ENCODE measurements at places on chromosomes 7 and 10. TPM values are rescaled to one million over a fixed set of nuclear protein-coding genes. Genes with fewer than 3 reads are reported as not detected.
A peak's percentile ranks its signal among the peaks of the same experiment; 100 is the strongest.

GRCh38 chr10:97683556-97684367, 3.3 kb downstream of the AVPI1 start:
- DNase-seq: no peak

GRCh38 chr10:7090529-7090928, 320.3 kb downstream of the SFMBT2 start:
- no peak for DNase-seq

GRCh38 chr7:143227806-143228205, 6.0 kb downstream of the TAS2R40 start:
- no peak for DNase-seq

Gene PPIF
- 181 TPM for total RNA-seq

Gene SUGCT
- 2.9 TPM for total RNA-seq

DNA sequence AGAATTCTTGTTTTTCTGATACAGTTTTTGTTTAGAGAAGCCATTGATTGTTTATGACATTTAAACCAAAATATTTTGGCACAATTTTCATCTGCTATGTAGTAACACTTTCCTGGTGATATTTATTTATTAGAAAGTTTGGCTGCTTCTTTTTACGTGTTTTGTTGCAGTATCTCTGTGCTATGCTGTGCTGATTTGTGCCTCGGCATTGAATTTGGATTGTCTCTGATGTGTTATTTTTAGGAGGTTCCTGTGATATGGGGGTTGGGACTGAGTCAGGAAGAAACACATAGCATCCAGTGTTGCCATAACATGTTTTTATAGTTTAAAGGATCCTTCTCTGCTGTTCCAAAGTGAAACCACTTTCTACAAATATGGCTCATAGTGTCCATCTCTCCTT, 1197.7 kb upstream of the LRRN3 start:
- DNase-seq: no peak

Gene ATOH7
- not detected for total RNA-seq

- DNase-seq: no peak
Observed at GRCh38 chr10:97685395-97685958, 1.6 kb downstream of the AVPI1 start.

GRCh38 chr10:62154231-62154630, 114.4 kb downstream of the RTKN2 start:
- no peak for DNase-seq

GRCh38 chr7:139232904-139233303, 1.9 kb downstream of the UBN2 start:
- no peak for DNase-seq

Gene CHN2
- 11.0 TPM for total RNA-seq

- no peak for DNase-seq
Observed at GRCh38 chr10:53111529-53111928, 338.9 kb upstream of the MBL2 start.

DNA sequence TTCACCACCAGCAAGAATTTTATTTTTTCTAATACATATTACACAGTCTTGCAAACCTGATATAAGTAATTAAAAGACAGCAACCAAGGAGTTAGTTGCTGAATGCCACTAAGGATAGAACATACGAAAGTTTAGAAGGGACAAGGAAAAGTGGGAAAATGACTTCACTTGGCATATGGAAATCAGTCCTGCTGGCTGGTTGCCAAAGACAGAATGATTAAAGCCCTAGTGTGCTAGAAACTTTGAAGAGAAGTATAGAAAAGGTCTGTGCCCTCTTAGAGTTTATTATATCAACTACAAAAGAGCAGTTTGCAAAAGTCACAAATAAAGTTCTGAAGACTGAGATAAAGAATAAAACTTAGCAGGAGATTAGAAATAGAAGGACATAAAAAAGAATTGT, 5.8 kb upstream of the YAE1 start:
- no peak for DNase-seq

DNA sequence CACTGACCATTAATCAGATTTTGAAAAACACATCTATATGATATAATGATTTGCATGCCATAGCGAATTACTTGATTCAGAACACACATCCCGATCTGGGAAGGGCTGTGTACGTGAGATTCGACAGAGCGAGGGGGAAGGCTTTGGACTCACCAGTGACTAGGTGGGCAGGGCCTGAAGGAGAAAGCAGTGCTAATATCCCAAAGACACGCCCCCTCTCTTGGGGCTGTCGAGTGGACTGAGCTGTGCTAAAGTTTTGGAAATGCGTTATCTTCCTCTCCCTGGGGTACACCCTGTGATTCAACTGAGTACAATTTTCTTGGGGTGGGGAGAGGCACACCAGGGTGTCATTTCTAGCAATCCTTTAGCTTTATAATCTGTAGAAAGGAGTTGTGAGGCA, 1.8 kb downstream of the LRRC17 start:
- no peak for DNase-seq

DNA sequence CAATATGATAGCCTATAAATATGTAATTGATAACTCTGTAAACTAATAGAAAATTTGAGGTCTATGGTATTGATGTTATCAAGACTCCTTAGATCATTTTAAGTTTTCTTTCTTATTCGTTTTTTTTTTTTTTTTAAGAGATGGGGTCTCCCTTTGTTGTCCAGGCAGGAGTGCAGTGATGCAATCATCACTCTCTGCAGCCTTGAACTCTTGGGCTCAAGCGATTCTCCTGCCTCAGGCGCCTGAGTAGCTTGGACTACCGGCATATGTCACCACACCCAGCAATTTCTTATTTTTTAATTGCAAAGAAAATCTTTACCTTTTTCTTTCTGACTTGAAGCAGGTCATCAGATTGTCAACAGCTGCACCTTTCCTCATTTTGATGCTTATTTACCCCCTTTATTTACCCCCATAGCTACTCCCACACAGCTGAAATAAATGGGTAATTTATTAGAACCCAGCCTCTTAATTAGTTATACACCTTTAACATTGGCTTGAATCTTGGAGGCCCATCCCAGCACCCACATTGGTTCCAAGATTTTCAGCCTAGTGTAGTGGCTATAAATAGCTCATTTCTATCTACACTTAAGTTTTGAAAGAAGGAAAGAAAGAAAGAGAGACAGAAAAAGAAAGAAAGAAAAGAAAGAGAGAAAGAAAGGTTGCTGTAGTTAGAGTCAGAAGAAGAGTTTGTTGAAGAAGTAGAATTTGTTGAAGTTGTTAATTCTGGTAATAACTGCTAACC, 38.3 kb downstream of the ARL4A start:
- no peak for DNase-seq

Gene CALHM1
- total RNA-seq: not detected

Gene GRM3
- total RNA-seq: not detected

Gene POR
- total RNA-seq: 507 TPM

DNA sequence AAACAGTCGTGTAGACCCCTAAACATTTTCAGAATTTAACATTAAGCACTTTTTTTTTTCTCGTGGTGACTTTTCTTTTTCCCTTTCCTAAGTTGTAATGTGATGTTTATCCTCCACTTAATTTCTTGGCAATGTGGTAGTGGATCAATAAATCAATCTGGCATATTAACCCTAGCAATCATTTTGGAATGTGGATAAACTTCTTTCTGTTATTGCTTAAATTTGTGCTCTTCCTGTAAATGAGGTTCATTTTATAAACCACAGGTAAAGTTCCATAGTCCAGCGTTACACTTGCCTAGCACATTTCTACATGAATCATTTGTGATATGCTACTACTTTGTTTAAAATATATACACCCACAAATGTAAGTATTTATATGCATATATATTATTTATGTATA, 247.4 kb upstream of the ETV1 start:
- DNase-seq: no peak

GRCh38 chr7:39086638-39087360, 109.1 kb downstream of the POU6F2 start:
- no peak for DNase-seq

Gene WDFY4
- 10.1 TPM for total RNA-seq

Gene FGFR2
- total RNA-seq: 1.4 TPM

DNA sequence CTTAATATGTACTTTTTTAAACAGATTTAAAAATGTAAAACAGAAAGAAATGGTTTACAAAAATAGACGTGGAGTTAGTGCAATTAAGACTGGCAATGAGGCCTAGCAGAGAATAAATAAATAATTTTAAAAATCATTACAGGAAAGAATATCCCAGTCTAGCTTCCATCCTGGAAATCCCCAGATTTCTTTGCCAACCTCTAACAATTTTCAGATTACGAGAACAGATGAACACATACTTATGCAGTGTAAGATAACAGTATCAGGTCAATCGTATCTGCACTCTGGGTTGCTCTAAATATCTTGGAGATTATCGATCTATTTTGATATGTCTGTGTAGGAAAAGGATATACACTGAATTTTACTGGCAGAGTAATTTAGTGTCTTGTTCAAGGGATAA, 210.5 kb downstream of the SEMA3A start:
- no peak for DNase-seq

- no peak for DNase-seq
Observed at GRCh38 chr10:116247691-116248090, 25.3 kb downstream of the GFRA1 start.

Gene CCDC172
- not detected for total RNA-seq

GRCh38 chr10:52533986-52534385, 219.9 kb downstream of the DKK1 start:
- no peak for DNase-seq

GRCh38 chr7:44994877-44995554, 5.0 kb upstream of the CCM2 start:
- DNase-seq: no peak

- no peak for DNase-seq
Observed at GRCh38 chr7:76220185-76221057, 18.7 kb downstream of the SRRM3 start.

DNA sequence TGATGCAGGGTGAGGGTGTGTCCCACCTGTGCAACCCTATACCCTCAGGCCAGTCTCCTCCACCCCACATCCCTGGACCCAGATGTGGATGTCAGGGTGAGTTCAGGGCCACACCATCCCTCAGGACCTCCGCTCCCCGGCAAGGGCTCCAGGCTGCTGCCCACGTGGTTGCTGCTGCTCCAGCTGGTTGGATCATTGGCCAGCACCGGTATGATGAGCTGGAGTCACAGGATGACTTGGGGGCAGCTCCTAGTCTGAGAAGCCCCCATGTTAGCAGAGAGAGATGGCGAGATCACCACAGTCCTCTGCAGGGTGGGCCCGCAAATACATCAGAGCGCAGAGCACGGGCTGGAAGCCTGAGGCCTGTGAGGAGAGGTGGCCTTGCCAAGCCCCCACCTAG, 103.3 kb upstream of the GDF10 start:
- no peak for DNase-seq

GRCh38 chr7:33910756-33911155, 5.4 kb downstream of the BMPER start:
- no peak for DNase-seq

Gene SMO
- total RNA-seq: 6.9 TPM

DNA sequence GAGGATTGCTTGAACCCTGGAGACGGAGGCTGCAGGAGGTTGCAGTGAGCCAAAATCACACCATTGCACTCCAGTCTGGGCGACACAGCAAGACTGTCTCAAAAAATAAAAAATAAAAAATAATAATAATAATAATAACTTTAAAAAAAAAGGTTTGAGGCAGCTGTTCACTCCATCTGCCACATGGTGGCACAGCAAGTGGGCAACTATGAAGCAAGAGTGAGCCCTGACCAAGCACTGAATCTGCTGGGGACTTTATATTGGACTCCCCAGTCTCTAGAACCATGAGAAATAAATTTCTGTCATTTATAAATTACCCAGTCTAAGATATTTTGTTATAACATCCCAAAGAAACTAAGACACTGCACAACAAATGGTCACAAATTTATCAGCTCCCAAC, 14.6 kb upstream of the BRI3 start:
- DNase-seq: no peak

- no peak for DNase-seq
Observed at GRCh38 chr7:21944616-21945453, 864 bp downstream of the CDCA7L start.

DNA sequence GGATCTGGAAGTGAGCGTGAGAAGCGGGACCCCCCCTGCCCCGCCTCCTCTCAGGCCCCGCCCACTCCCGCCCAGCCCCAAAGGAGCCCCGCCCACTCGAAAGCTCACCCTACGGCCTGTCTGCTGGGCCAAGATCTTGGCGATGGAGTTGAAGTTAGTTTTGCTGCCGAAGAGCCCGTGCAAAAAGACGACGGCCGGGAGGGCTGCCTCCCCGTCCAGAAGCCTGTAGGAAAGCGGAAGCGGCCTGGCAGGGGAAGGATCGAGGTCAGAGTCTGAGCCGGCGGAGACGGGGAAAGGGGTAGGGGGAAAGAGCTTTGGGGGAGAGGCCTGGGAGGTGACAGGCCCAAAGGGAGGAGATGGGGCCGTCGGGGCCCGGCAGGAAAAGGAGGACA, 386 bp downstream of the ABHD11 start:
- DNase-seq: peak; percentile 91

All from mesenteric fat pad (tissue), 1 donor.